H9 (cell line): ENCODE measurements at places on chromosomes 7 and 10. TPM values are rescaled to one million over a fixed set of nuclear protein-coding genes. Genes with fewer than 3 reads are reported as not detected.
A peak's percentile ranks its signal among the peaks of the same experiment; 100 is the strongest.

INSYN2A gene
- 0.09 and 0.20 TPM in 2 replicates for total RNA-seq

GNGT1 gene
- total RNA-seq: 0.20 and 0.44 TPM in 2 replicates

ASB10 gene
- total RNA-seq: not detected in 2 replicates

GRCh38 chr7:97215556-97215955 lies 98.1 kb downstream of the SDHAF3 start:
- H3K4me1 ChIP-seq: no peaks in the 10 kb centered on the region; the same call in 1 of the 2 replicates
- H3K27me3 ChIP-seq: no peaks in the 10 kb centered on the region
- no peaks in the 10 kb centered on the region for H3K36me3 ChIP-seq
- peak; percentile 35 for DNase-seq
- no peak overlapping the region for H3K4me3 ChIP-seq

GRCh38 chr7:145212050-145212449 lies 376.2 kb upstream of the TPK1 start:
- no peak overlapping the region for H3K27ac ChIP-seq
- H3K4me1 ChIP-seq: no peaks in the 10 kb centered on the region
- no peak overlapping the region for H3K4me3 ChIP-seq

DNA sequence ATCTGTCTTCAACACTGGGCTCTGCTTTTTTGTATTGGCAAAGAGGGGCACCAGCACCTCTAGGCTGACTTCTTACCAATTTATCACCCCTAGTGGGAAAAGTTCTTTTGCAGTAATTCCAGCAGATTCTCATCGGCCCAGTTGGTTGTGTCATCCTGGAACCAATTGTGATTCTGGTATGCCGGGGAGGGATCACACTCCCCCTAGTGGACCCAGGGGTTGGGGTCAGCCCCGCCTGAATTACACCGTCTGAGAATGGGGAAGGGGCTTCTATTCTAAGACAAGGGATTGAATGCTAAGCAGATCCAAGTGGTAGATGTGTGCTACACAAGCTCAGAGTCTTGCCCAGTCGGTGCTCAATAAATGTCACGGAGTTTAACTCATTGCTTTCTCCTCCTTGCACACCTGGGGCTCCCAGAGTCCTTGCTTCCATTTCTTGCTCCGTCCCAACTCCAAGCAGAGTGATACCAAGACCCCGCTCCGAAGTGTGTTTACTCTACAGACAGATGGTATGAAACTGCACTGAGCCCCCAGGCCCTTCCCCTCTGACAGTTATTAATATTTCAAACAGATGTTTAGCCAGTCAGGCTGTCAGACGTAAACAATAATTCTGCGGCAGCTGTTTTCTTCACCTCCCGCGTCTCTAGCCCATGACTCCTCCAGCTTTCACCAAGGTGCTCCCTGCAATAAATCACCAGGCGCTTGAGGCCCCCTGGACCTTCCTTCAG lies 71.9 kb downstream of the C10orf105 start:
- H3K27me3 ChIP-seq: no peaks in the 10 kb centered on the region
- H3K4me1 ChIP-seq: peaks cover 2% of the 10 kb centered on the region; the same call in 1 of the 2 replicates
- no peak overlapping the region for H3K27ac ChIP-seq
- peak; percentile 62 for DNase-seq
- no peaks in the 10 kb centered on the region for H3K36me3 ChIP-seq
- H3K4me3 ChIP-seq: no peak overlapping the region

- no peak for DNase-seq
- no peak overlapping the region for H3K27ac ChIP-seq
- no peaks in the 10 kb centered on the region for H3K27me3 ChIP-seq
- H3K4me1 ChIP-seq: no peaks in the 10 kb centered on the region
- no peaks in the 10 kb centered on the region for H3K36me3 ChIP-seq
- no peak overlapping the region for H3K4me3 ChIP-seq
Measured at GRCh38 chr7:28301148-28301641, 111.1 kb upstream of the CREB5 start.

GRCh38 chr10:118258285-118258684 lies 83.8 kb downstream of the FAM204A start:
- H3K36me3 ChIP-seq: no peaks in the 10 kb centered on the region
- no peak overlapping the region for H3K27ac ChIP-seq
- H3K4me3 ChIP-seq: no peak overlapping the region
- no peak for DNase-seq
- no peaks in the 10 kb centered on the region for H3K4me1 ChIP-seq
